ENCODE measurements at places on chromosomes 7 and 10.

DNA sequence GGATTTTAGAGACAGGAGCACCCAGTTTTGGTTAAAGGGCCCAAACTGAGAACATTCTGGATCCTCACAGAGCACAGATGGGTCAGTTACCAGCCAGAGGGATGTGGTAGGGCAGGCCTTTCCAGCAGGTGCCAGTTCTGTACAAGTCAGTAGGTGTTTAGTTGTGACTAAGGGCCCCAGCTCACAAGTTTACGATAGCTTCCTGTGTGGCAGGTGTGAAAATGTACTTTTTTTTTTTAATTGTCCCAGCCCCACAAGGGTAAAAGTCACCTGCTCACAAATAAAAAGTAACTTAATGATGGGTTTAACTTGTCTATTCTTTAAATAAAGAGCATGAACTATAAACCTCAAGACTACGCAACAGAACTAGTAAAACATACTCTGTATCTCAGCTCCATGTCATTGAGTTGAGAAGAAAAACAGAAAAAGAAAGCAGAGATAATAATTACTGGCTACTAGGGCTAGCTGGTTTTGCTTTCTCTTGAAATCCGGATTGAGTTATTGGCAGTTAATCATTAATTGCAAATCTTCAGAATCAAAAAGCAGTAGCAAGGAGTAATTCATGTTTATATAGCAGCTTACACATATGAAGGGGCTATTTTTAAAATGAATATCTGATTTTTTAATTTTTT is 15.4 kb downstream of the NFE2L3 start:
- DNase-seq, result no peak

DNA sequence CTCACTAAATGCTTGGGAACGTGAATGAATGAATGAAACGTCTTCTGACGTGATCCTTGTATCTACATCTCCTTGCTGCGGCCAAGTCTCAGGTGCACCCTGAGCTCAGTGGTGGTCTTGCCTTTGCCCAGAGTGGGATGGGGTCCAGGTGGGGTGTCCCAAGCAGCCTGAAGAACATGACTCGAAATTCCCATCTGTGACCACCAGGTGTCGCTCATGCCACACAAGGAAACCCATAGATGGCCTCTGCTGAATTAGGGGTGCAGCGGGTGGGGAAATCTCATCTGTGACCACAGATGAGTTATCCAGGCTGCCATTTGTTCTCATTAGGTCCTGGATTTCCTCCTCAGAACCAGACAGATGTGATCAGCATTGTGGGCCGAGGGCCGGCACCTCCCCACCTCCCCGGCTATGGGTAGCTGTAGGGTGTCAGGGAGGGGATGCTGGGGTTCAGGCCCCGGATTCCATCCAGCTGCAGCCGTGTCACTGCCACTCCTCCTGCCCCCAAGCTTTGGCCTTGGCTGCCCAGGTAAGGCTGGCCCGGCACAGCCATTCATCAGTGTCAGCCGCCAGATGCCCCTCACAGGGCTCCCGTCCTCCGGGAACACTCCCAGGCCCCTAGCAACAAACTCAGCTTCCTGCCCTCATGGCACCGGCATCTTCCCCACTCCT is 21.0 kb upstream of the GNA12 start:
- no peak for DNase-seq

GRCh38 chr7:128921866-128922440 is 11.4 kb upstream of the KCP start:
- DNase-seq, result no peak

GRCh38 chr10:3396116-3396515 is 223.5 kb upstream of the PITRM1 start:
- DNase-seq, result no peak

DNA sequence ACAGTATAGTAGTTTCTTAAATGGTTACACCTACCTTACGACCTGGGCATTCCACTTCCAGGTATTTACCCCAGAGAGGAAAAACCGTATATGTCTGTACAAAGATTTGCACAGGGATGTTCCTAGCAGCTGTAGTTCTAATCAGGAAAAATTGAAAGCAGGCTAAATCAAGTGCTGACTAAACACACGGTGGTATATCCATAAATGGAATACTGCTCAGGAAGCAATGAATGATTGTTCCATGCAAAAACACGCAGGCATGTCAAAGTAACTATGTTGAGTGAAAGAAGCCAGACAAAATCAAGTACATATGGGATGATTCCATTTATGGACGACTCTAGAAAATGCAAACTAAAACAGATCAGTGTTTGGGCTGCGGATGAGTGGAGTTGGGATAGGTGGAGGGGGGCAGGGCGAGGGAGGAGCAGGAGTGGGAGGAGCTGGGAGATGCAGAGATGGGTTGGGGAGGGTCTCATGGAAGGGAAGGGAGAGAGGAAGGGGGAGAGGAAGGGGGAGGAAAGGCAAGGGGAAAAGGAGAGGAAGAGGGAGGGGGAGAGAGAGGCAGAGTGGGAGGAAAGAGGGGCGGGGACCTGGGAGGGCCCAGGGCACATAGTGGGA is 484 bp upstream of the MSRB2 start:
- no peak for DNase-seq

GRCh38 chr10:88195841-88196240 is 332.4 kb downstream of the PTEN start:
- DNase-seq, result no peak

GRCh38 chr7:157111311-157111710 is 27.4 kb upstream of the UBE3C start:
- no peak for DNase-seq

DNA sequence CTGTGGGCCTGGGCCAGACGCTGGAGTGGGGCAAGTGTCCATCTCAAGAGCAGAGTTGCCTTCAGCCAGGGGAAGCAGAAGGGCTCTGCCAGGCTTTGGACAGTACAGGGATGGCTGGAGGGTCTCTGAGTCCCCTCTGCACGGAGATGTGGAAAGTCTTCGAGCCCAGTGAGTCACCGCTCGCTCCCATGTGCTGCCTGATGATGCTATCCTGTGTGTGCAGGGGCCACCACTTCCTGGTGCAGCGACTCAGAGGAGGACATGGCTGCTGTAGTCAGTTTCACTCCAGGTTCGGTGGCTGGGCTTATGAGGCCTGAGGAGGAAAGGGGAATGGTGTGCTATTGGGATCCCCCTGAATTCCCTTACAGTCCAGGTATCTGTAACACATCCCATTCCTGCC is 6.0 kb downstream of the ADCYAP1R1 start:
- DNase-seq, result no peak

GRCh38 chr7:3459111-3459510 is 158.1 kb downstream of the SDK1 start:
- no peak for DNase-seq

Measured in AG09309 (cell line).